ENCODE measurements at places on chromosomes 12 and 14.

DNA sequence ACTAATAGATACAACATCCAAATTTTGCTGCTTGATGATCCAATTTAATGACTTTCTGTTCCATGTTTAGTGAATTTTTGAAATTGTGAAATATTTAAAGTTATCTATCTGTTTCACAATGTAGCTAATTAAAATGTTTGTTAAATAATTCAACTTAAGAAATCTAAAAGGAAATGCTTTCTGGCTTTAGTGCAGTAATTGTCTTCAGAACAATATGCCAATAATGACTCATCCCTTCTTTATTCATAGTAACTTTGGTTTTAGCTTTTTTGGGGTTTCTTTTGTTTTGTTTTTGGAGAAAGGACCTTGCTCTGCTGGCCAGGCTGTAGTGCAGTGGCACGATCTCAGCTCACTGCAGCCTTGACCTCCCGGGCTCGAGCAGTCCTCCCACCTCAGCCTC, 479.2 kb upstream of the RGS6 start:
- DNase-seq = no peak

DNA sequence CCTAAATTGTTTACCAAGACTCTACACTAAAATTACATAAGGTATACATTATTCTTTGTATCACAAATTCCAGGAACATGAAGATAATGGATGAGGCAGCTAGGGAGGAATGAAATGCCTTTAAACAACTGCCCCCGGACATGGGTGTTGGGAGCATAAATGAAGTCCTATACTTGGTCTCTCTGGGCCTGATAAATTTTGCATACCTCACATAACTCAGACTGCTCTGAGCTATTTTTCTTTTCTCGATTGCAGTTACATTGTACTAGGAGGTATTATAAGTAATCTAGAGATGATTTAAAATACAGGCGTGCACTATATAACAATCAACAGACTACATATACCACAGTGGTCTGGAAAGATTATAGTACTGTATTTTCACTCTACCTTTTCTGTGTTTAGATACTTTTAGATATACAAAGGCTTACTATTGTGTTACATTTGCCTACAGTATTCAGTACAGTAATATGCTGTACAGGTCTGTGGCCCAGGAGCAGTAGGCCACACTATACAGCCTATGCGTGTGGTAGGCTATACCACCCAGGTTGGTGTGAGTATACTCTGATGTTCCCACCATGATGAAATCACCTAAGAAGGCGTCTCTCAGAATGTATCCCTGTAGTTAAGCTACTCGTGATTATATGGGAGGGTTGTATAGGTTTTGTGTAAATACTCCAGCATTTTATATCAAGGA, 14.3 kb downstream of the FNTB start:
- no peak for DNase-seq

GRCh38 chr12:92628476-92628875, 74.3 kb upstream of the PLEKHG7 start:
- DNase-seq = no peak

DNA sequence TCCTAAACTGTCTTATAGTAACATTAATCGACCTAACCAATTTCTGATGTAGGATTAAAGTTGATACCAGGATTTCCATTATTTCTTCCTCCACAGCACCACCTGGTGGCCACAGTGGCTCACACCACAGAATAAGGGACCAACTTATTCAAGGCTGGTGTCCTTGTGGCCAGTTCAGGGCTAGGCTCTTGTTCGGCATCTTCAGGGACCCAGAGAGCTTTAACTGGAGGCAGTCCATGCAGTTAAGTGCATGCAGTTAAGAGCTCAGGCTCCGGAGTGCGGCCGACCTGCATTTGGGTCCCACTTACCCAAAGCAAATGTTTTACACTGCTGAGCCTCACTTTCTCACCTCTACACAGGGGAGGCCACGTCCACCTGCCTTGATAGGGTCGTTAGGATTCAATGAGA, 42.0 kb upstream of the GPR68 start:
- DNase-seq = peak; percentile 80

DNA sequence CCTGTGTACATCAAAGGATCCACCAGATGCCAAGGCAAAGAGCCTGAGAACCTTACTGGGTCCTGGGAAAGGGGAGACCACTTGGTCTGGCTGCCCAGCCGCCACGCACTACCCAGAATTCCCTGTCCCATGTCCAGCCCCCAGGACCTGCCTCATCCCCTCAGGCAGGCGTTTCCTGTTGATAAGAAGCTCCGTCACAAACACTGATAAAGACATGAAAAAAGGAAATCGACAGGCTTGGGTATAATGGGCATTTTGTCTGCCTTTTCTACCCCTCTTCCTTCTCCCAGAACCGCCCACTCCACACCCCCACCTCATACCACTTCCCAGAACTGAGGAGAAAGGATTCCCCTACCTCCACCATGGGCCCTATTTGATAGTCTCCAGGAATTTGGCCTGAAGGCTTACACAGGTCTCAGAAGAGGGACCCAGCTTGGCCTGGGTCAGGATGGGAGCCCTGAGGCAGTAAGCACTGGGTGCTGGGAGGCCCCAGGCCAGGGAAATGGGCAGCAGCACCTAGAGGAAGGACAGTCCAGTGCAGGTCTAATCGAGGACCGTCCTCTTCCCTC, 18.8 kb downstream of the ACVRL1 start:
- DNase-seq = no peak

DNA sequence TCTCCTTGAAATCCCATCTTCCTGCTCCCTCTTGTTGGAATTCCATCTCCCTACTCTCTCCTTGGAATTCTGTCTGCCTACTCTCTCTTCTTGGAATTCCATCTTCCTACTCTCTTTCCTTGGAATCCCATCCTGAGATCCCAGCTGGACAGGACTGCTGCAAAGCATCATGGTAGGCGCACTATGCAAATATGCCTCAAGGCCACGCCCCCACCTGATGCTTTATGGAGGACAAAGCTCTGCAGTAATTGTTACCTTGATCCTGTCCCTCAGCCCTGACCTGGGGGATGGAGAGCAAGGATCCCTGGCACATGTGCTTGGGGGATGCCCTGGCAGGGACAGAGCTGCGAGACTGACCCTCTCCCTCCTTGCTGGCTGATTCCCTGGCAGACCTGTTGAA, 185.6 kb downstream of the TBX5 start:
- no peak for DNase-seq

DNA sequence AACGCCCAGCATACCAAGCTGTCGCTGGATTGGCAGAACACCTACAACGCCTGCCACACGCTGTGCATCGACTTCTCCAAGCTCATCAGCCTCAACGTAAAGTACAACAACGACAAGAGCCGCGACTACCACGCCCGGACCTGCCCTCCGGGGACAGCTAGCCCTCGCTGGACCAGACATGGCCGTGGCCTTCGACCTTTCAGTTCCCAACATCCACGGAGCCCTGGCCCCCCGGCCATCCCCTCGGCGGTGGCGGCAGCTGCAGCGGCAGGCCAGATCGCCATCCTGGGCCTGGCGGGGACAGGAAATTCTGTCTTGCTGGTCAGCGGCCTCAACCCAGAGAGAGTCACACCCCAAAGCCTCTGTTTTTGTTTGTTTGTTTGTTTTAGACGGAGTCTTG, 132.6 kb upstream of the FUT8 start:
- no peak for DNase-seq

DNA sequence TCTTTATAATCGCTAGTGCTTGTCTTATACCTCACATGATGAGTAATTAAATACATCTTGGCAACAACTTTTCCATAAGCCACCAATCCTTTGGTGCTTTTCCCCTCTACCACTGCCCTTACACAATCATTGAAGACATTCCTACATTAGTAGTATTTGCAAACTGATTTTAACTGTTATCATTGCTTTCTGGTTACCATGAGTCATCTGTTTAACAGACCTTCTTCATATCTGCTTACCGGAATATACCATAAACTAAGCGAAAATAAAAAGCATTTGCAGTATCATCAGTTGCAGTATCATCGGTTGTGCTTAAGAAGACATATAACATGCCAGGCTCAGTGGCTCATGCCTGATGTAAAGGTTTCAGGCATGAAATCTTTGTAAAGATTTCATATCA, 54.8 kb upstream of the PLEKHA5 start:
- DNase-seq = no peak

DNA sequence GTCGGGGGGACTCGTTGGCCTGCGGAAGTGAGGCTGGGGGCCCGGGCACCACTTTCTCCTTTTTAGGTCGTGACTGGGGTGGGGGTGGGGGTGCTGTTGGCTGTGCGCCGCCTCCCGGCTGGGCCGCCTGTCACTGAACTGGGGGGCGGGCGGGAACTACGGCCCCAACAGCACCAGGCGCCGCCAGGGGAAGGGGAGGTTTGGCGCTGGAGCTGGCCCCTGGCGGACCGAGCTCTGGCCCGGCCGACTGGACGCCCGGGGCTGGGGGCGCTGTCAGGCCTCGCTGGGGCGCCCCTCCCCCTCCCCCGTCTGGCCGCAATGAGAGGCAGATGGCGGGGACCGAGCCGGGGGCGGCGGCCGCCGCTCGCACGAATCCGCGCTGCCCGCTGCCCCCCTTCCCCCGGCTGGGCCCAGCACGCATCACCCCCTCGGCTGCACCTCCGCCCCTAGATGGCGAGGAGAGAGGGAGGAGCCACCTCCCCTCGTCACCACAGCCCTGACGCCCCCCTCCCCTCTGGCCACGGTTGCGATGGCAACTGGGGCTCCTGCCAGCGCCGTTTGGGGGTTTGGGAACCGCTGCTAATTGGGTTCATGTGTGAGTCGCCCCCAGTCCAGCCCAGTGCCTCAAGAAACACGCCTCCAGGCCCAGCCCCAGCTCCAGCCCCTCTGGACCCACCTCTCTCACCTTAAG, 723 bp downstream of the NFATC4 start:
- no peak for DNase-seq

- DNase-seq = no peak
Measured at GRCh38 chr14:68363466-68363842, 429.4 kb downstream of the ZFP36L1 start.

All from activated CD4-positive, alpha-beta T cell treated with anti-CD3 and anti-CD28 coated beads, Interleukin-2, amount 50 U/mL, for 4 hours (primary cell).